B cell (primary cell): ENCODE measurements at places on chromosomes 3 and 15. TPM values are rescaled to one million over a fixed set of nuclear protein-coding genes. Genes with fewer than 3 reads are reported as not detected.

- DNase-seq: no peak
- no peak overlapping the region for H3K4me3 ChIP-seq
- H3K27ac ChIP-seq: no peak overlapping the region
- no peaks in the 10 kb centered on the region for H3K27me3 ChIP-seq
- no peaks in the 10 kb centered on the region for H3K36me3 ChIP-seq
These were observed 13.7 kb downstream of the FAM107A start for GRCh38 chr3:58563386-58564035.

The SEMA3B gene
- total RNA-seq: 0.34 and 0.51 TPM in 2 replicates

The CPA3 gene
- total RNA-seq: not detected in 2 replicates

The GNAT1 gene
- not detected in 2 replicates for total RNA-seq

- no peaks in the 10 kb centered on the region for H3K4me1 ChIP-seq
- no peak overlapping the region for H3K4me3 ChIP-seq
- no peaks in the 10 kb centered on the region for H3K36me3 ChIP-seq
- no peaks in the 10 kb centered on the region for H3K27me3 ChIP-seq
- H3K27ac ChIP-seq: no peak overlapping the region
These were observed 39.3 kb downstream of the CCR1 start for GRCh38 chr3:46168583-46169345.

DNA sequence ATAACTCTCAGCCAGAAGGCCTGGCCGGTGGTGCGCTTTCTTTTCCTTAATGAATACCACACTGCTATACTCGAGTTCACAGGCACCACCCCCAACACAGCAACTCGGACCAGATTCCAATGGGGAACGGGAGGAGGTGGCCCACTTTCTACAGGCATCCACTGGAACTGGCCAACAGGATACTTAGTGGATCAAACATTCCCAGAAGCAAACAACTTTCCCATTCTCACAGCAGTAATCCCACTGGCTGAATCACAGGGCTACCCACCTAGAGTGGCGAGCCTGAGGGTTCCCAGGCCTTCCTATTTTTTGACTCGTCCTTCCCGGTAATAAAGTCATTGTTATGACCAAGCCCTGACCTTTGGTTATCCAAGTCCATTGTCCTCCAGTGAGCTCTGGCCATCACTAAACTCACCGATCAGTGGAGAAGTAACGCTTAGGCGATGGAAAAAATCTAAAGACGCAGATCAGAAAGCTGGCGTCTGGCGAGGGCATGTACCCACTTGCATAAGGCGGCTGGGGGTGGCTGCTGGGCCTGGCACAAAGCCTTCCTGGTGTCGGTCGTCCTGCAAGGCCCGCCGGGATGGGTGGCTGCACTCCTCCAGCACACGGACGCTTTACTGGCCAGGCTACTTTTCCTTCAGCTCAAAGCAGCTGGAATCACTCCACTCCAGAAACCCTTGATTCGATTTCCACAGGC lies 1.2 kb downstream of the EOGT start:
- no peak overlapping the region for H3K4me3 ChIP-seq
- no peak overlapping the region for H3K27ac ChIP-seq

DNA sequence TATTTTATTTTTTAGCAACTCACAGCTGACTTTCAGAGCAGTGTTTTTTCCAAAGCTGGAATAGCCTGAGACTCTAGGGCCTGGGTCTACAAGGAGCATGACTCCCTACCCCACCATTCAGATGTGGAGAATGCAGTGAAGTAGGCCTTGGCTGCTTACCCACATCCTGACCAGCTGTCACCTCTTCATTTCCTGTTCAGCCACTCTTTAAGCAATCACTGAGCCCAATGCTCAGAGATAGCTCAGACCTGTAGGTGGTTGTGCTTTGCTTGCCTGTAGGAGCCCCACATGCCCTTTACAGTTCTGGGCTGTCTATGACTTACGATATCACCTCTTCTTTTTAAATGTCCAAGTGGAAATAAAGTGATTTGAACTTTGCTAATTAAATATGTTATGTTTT lies 148.1 kb downstream of the NEK11 start:
- H3K27me3 ChIP-seq: no peaks in the 10 kb centered on the region
- peaks cover 3% of the 10 kb centered on the region for H3K4me1 ChIP-seq
- no peak overlapping the region for H3K27ac ChIP-seq

- H3K36me3 ChIP-seq: peaks cover 77% of the 10 kb centered on the region
- H3K27ac ChIP-seq: peak overlapping the region; percentile 68
- peaks cover 8% of the 10 kb centered on the region for H3K4me1 ChIP-seq
- DNase-seq: no peak
These were observed 237.6 kb upstream of the BHLHE40 start for GRCh38 chr3:4741404-4742307.

- H3K4me1 ChIP-seq: no peaks in the 10 kb centered on the region
- H3K27me3 ChIP-seq: peaks cover 3% of the 10 kb centered on the region
- H3K27ac ChIP-seq: no peak overlapping the region
- H3K4me3 ChIP-seq: no peak overlapping the region
- H3K36me3 ChIP-seq: no peaks in the 10 kb centered on the region
These were observed 176.3 kb upstream of the ROPN1 start for GRCh38 chr3:124168271-124168670.
